Fibroblast of upper back skin (primary cell): ENCODE measurements at places on chromosomes 5 and 9.

DNA sequence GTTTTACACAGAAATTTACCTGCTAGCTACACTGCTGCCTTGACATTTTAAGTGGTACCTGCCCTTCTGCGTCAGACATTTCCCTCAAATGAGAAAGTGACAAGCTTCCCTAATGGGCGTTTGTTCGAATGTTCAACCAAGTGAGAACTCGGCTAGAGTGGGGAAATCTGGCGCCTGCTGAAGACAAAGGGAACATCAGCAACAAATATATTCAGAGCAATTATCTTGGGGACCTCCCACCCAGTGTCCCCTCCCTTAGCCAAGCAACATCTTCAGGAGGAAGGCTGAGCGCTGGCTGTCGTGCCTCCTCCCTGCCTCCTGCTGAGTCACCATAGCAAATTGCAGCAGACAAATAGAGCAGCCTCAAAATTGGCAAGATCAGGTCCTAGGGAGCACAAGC, 57.1 kb downstream of the MFAP3 start:
- DNase-seq, result no peak

DNA sequence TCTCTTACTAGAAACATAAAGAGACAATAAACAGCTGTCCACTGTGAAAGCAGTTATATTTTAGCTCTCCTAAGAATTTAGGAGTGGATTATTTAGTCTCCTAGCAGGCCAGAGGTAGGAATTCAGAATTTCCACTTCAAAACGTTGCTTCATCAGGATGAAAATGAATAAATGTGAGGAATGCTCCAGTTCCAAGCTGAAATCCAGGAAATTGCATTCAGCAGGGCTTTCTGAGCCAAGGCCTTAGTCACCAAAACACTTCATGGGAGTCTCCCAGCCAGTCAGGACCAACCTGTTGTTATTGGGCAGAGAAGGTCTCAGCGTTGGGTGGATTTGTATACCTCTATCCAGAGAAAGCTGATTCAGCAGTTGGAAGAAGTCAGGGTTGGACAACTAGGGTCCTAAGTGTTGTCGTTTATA, 1040.3 kb downstream of the TLE1 start:
- peak; percentile 95 for DNase-seq

- peak; percentile 23 for DNase-seq
Measured at GRCh38 chr9:131334629-131335367, 45.3 kb downstream of the PLPP7 start.

- peak; percentile 39 for DNase-seq
Measured at GRCh38 chr5:109982966-109983534, 293.3 kb downstream of the MAN2A1 start.

GRCh38 chr5:180848265-180848664, 12.8 kb downstream of the ZFP62 start:
- DNase-seq, result no peak

GRCh38 chr5:110496276-110496675, 230.2 kb downstream of the TMEM232 start:
- no peak for DNase-seq
